ENCODE measurements at places on chromosomes 7 and 10.

DNA sequence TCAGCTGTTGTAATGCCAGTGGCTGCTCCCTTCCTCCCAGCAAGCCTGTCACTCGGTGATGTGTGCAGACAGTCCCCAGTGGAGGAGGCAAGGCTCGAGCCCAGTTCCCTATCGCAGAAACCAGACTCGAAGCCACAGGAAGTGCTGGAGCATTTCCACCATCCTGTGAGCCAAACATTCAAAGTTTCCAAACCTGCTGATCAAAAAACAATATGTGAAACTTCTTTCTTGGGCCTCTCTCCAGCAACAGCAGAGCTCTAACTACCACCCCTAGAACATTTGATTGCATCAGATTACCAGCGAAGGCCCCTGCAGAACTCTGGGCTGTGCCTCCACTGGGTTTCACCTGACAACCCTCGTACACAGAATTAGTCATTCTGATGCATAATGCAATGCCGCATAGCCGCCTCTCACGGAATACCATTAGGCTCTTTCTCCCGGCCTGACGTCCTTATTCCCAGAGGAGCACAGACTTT is 94.0 kb downstream of the ELMO1 start:
- no peak for DNase-seq

GRCh38 chr7:149220534-149220933 is 18.9 kb upstream of the ZNF212 start:
- no peak for DNase-seq

DNA sequence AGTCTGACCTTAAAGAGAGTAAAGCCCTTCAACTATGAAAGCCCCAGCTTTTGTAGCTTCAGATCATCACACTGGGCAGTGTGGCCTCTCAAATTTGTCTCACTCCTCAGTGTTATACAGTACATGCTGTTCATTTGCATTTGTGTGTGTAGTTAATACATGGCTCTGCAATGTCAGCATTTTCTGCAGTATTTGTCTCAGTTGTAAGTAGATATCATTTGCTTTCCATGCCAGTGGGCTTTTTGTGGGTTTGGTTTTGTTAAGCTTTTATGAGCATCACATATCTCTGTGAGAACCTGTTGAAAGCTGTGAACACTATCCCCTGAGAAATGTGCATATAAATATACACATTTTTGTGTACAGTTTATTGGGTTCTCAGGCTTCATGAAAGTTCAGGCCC is 57.0 kb downstream of the ZNF277 start:
- no peak for DNase-seq

DNA sequence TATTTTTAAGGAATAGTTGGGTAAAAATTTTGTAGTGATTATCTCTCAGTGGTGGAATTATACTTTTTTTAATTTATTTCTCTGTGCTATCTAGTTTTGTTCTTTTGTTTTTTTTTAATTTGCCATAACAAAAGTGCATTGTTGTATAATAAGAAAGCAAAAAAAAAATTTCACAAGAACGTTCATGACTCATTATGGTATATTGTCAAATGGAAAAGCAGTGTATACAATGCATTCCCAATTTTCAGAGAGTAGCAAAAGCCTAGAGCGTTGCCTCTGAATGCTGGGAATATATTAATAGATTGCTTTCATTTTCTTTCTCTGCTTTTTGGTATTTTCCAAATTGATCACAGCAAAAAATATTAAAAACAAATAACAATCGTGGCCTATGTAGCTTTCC is 46.3 kb upstream of the GPAM start:
- no peak for DNase-seq

DNA sequence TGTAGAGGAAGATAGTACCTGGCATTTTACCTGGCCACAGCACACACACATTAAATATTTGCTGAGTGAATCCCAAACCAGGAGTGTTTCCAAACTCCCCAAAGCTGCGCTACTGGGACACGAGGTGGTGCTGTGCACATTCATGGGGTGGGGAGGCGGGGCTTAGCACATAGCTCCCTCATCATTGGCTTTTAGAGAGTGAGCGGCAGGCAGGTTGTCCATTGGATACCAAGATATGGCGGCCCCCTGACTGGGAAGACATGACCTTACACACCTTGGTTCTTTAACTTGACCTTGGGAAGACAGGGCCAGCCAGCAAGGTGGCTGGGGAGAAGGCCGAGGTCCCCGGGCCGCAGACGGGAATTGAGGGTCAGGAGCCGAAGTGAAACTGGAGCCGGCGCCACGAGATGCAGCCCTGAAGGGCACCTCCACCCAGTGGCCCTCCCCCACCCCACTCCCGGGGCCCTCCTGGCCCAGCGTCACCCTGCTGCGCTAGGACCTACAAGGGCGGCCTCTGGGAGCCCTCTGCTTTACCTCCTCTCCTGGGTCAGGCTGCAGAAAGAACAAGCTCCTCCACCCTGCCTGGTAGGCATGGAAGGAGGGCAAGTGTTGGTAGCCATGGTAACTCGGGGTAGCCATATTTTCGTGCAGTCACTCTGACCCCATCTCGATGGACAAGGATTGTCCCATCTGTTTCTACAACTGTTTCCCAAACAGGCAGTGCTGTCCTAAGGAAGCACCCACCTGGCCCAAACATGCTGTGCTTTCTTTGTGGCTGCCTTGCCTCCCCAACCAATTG is 24.0 kb downstream of the TMEM176A start:
- DNase-seq: no peak

- DNase-seq: no peak
Observed at GRCh38 chr7:41702635-41703371, at the start of gene INHBA. Gene INHBA (minus strand): TSS chr7:41703090. CDS start chr7:41700374, 2,716 bp downstream.

- no peak for DNase-seq
Observed at GRCh38 chr7:25821225-25821624, 330.8 kb upstream of the NFE2L3 start.

DNA sequence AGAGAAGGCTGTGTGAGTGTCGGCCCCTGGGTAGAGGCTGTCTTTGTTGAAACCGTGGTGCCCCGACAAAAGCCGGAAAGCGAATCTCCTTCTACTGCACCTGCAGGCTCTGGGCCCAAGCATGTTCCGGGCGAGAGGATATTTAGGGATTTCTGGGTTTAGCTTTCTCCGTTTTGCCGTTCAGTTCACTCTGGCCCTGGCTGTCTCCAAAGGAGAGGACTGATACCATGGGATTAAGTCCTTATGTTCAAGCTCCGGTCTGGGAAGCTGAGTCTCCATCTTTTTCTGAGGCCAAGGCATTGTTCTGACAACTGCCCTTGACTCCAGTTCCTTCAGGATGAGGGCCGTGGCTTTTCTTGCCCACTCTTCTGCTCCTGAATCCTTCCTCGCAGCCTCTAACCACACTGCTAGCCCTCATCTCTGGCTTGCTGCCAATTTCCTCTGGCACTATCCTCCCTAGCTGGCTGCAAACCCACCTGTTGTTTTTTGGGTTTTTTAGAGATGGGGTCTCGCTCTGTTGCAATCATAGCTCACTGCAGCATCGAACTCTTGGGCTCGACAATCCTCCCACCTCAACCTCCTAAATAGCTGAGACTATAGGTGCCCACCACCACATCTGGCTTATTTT is 206.8 kb downstream of the SKIDA1 start:
- DNase-seq: no peak

DNA sequence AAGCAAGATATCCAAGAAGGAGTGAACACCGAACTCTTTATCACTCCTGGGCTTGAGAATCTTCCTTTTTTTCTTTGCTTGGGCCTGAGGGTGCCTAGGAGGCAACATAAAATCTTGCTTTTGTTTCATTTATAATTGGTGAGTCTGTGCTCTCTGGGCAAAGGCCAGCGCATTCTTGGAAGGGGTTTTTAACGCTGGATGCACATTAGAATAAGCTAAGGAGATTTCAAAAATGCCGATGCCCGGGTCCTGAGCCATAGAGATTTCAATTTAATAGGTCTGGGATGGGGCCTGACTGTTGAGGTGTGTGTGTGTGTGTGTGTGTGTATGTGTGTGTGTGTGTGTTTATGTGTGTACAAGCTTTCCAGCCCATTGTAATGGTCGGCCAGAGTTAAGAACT is 62.0 kb upstream of the SORCS3 start:
- DNase-seq: no peak

- no peak for DNase-seq
Observed at GRCh38 chr10:10591715-10592341, 425.8 kb upstream of the CELF2 start.

DNA sequence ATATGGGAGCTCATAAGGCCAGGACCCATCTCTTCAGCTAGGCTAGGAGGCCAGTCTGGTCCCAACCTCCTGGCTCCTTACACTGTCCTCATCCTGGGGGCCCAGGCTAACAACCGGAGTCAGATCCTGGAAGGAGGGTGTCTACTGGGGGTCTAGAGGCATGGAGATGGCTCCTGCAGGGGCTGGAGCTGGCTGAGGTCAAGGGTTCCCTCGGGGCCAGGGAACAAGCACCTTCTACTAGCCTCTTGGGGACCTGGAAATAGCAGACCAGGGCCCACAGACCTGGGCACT is 37.2 kb downstream of the CLRN3 start:
- no peak for DNase-seq
